ENCODE measurements at places on chromosomes 4 and X. TPM values are rescaled to one million over a fixed set of nuclear protein-coding genes. Genes with fewer than 3 reads are reported as not detected.

The LGI2 gene
- 0.15 TPM for total RNA-seq

The CXorf65 gene
- not detected for total RNA-seq

The STAP1 gene
- not detected for total RNA-seq

The NEIL3 gene
- total RNA-seq: 15.4 TPM

The CYLC1 gene
- not detected for total RNA-seq

The SPANXN5 gene
- not detected for total RNA-seq

The SSX4B gene
- total RNA-seq: not detected

The ATP1B4 gene
- total RNA-seq: not detected

The HTN1 gene
- total RNA-seq: not detected

The NKX3-2 gene
- 0.17 TPM for total RNA-seq

The RAB40A gene
- total RNA-seq: not detected

The GPC4 gene
- not detected for total RNA-seq

The VAMP7 gene
- 30.7 TPM for total RNA-seq

The SSX1 gene
- not detected for total RNA-seq

The SSX3 gene
- total RNA-seq: not detected

The PPEF2 gene
- total RNA-seq: not detected

The GABRE gene
- 21.9 TPM for total RNA-seq

The ARR3 gene
- total RNA-seq: not detected

The CC2D2A gene
- total RNA-seq: 11.8 TPM

The DDX53 gene
- not detected for total RNA-seq

The MGAT4D gene
- total RNA-seq: not detected

The MAGEE1 gene
- total RNA-seq: 4.8 TPM

The CCNG2 gene
- 3.4 TPM for total RNA-seq

The LDB2 gene
- not detected for total RNA-seq

The ADH1A gene
- not detected for total RNA-seq
